Stimulated activated CD4-positive, alpha-beta T cell treated with anti-CD3 and anti-CD28 coated beads, Interleukin-1b, Interleukin-23, amount 100 ng/mL, for 48 hours (primary cell): ENCODE measurements at places on chromosomes 7 and 10.

DNA sequence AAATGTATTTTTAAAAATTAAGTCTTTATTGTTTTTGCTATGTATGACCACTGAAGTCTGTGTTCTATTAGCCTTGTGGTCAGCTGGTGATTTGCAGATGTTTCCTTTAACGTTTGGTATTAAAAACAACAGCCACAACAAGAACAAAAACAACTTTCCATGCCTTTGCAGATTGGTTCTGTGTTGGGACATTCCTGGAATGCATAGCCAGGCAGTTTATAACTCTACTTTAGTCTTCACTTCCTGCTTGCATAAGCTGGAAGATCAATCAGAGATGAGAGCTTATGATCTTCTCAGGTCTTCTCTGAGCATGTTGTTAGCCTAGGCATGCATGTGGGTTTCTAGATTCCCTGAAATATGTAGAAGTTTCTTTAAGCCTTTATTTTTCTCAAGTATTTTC lies 58.9 kb upstream of the SEMA3C start:
- no peak for DNase-seq

DNA sequence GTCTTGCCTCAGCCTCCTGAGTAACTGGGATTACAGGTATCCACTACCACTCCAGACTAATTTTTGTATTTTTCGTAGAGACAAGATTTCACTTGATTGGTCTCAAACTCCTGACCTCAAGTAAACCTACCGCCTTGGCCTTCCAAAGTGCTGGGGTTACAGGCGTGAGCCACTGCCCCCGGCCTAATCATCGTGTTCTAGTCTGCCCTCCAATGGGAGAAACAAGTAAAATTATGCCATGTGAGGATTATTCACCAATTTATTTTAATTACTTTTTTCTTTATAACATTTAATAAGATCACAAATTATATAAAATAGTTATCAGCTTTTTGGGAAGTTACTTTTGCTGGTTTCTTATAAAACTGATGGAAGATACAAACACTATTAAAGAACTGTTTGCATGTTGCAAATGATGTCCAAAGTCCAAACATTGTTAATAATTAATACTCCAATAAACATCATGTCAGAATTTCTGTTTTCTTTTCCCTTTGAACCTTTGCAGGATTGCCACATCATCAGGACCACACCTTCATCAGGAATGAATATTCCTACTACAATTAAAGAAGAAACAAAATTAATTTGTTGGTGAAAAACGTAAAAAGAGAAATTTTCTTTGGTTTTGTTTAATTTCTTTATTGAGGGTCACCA lies 786 bp upstream of the AKR1C4 start:
- DNase-seq, result no peak

DNA sequence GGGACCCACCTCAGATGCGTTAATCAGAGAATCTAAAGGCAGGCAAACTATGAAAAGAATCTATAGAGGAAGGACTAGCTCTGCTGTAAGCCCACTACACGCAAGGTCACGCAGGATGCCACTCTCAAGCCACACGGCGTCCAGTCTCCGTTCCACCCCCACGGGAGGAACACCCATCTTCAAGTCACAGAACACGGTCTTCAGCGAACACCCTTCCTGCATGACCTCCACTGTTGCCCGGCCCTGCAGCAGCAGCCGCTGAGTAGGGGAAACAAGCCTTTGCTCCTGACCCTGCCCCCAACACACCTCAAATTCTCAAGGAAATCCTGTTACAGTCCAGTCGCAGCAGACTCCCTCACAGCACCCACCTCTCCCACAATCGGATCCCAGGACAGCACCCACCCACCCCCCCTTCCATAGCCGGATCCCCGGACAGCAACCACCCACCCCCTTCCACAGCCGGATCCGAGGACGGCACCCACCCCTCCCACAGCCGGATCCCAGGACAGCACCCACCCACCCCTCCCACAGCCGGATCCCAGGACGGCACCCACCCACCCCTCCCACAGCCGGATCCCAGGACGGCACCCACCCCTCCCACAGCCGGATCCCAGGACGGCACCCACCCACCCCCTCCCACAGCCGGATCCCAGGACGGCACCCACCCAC lies 133.7 kb downstream of the DIP2C start:
- DNase-seq, result no peak

GRCh38 chr7:30896036-30896435 lies 15.6 kb upstream of the AQP1 start:
- DNase-seq, result no peak

DNA sequence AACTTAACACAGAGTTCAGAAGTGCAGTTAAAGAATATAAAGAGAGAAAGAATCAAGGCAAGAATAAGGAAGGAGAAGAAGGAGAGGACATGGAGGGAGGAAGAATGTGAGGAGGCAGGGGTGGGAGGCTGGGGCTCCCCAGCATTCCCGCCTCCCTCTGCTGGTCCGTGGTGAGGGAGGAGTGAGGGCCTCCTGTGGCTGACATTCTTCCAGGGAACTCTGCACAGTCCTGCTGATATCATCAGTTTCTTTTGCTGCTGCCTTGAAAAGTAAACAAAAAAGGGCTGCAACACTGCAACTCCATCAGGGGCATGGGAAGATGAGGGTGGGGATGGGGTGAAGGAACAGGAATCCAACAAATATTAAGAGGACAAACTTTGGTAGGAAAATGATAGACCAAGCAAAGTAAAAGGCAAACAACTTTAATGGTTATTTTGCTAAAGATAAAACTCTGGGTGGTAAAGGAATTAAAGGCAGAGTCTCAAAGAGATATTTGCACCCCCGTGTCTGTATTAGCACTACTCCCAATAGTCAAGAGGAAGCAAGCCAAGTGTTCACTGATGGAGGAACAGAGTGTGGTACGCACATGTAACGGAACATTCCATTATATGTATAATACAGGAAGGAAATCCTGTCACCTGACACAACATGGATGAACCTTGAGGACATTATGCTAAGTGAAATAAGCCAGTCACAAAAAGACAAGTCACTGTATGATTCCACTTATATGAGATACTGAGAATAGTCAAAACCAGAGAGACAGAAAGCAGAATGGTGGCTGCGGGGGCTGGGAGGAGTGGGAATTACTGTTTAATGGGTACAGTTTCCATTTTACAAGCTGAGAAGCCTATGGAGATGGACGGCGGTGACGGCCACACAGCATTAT lies 8.0 kb upstream of the SPOCK2 start:
- peak; percentile 67 for DNase-seq

- DNase-seq, result no peak
These were observed 24.2 kb upstream of the SHH start for GRCh38 chr7:155836216-155837125.

DNA sequence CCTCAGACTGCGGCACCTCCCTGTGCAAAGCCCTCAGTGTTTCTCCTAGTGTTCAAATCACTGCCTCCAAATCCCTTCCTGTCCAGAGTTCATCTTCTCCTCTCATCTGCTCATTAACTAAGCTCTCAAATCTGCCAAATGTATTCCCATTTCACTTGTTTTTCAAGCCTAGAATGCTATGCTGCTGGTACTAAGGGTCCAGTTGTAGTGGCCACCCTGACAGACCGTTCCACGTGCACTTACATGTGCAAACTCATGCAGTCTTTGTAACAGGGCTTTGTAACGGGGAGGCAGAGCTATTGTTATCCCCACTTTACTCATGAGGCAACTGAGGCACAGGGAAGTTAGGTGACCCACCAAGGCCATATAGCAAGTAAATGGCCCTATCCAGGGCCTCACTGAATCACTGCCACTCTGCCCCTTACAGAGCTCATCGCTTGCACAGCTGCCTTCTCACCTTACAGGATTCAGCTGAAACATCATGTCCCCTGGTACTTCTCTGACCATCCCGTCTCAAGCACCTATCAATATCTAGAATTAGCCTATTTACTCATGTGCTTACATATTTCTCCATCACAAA lies 153.0 kb upstream of the PDE1C start:
- no peak for DNase-seq

GRCh38 chr10:58086763-58087150 lies 180.9 kb downstream of the IPMK start:
- no peak for DNase-seq

GRCh38 chr7:108613147-108613948 lies 43.7 kb downstream of the DNAJB9 start:
- no peak for DNase-seq

DNA sequence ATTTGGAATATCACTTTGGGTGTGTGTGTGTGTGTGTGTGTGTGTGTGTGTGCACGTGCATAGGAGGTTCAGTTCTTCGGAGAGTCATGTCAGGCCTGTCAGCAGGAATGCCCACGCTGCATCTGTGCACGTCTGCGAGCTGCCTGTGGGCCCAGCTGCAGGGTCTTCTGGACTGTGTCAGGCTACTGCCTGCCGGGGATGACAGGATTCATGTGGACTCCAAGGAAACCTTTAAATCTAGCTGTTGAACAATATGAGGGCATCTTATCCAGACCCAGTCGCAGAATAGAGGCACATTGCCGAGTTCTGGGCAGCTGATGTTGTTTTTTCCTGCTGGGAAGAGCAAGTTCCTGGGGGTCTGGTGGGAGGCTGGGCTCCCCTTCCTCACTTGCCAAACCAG lies 19.0 kb downstream of the AQP1 start:
- no peak for DNase-seq

GRCh38 chr10:108956149-108956548 lies 967.2 kb downstream of the XPNPEP1 start:
- DNase-seq, result no peak

GRCh38 chr7:2054927-2055326 lies 177.8 kb downstream of the MAD1L1 start:
- DNase-seq, result no peak

GRCh38 chr10:71873582-71874211 lies 22.6 kb upstream of the PSAP start:
- no peak for DNase-seq

DNA sequence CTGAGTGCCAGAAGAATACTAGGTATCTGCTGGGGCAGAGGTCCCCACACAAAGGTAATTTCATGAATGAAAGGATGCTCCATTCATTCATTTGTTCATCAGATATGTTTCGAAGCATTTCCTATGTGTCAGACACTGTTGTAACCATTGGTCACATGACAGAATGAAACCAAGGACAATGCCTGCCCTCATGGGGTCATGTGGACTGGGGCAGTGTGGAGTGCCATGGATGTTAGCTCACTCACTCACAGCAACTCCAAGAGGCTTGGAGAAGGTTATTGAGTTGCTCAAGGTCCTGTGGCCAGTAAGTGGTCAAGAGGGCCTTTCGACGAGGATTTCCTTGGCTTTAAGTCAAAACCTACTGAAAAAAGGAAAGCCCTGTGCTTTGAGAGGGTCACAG lies 223.5 kb downstream of the ARHGAP12 start:
- no peak for DNase-seq

- no peak for DNase-seq
These were observed 8.6 kb upstream of the SUN1 start for GRCh38 chr7:823649-824048.

- peak; percentile 91 for DNase-seq
These were observed 26.5 kb downstream of the TNRC18 start for GRCh38 chr7:5396999-5397663.

DNA sequence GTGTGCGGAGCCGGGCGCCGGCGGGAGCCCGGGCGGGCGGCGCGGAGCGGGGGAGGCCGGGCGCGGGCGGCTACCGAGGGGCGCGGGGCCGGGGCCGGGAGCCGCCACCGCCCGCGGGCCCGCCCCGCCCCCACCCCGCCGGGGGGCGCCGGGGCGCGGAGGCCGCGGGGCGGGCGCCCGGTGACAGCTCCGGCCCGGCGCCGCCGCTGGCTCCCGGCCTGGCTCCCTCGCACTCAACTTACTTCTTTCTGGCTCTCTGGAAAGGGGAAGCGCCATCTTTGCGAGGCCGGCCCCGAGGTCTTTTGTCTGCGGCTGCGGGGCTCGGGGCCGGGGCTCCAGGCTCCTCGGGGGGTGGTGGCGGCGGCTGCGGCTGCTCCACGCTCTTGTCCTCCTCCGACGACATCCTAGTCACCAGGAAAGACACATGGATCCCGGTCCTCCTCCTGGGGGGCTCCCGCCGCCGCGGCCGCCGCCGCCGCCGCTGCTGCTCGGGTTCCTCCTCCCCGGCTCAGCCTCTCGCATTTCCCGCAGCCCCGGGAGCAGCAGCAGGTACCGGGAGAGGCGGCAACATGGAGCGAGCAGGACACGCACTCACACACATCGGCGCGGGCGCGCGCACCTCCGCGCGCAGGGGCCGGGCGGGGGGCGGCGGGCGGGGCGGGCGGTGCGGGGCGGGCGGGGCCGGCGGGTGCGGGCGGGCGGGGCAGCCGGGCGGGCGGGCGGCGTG lies at the start of gene KMT2C:
Gene KMT2C, minus strand, starts transcription at position 620 of the 727 bp plus-strand sequence. Its CDS starts 217 bp downstream, at position 403.
- peak; percentile 37 for DNase-seq

GRCh38 chr10:32205670-32206069 lies 141.3 kb downstream of the EPC1 start:
- no peak for DNase-seq

- no peak for DNase-seq
These were observed 26.9 kb upstream of the SORBS1 start for GRCh38 chr10:95588025-95588424.

GRCh38 chr7:36265680-36266079 lies 112.6 kb downstream of the EEPD1 start:
- DNase-seq, result no peak

DNA sequence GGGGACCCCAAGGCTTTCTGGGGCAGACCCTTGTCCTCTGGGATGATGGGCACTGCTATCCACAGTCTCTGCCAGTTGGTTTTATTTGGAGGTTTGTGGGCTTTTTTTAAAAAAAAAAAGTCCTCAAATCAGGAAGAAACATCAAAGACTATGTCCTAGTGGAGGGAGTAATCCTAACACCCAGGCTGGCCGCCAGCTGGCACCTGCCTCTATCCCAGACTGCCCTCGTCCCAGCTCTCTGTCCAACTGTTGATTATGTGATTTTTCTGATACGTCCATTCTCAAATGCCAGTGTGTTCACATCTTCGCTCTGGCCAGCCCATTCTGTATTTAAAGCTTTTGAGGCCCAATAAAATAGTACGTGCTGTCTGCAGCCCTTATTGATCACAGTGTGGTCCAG lies 61.0 kb upstream of the LRRC4 start:
- DNase-seq, result no peak

- no peak for DNase-seq
These were observed 54.2 kb upstream of the CDCA7L start for GRCh38 chr7:21999896-22000295.

GRCh38 chr7:150814328-150815001 lies 13.9 kb downstream of the TMEM176A start:
- DNase-seq, result no peak

GRCh38 chr10:50512743-50513416 lies 110.9 kb downstream of the SGMS1 start:
- peak; percentile 4 for DNase-seq

- DNase-seq, result no peak
These were observed 237.8 kb upstream of the GALNT17 start for GRCh38 chr7:70893971-70894715.

DNA sequence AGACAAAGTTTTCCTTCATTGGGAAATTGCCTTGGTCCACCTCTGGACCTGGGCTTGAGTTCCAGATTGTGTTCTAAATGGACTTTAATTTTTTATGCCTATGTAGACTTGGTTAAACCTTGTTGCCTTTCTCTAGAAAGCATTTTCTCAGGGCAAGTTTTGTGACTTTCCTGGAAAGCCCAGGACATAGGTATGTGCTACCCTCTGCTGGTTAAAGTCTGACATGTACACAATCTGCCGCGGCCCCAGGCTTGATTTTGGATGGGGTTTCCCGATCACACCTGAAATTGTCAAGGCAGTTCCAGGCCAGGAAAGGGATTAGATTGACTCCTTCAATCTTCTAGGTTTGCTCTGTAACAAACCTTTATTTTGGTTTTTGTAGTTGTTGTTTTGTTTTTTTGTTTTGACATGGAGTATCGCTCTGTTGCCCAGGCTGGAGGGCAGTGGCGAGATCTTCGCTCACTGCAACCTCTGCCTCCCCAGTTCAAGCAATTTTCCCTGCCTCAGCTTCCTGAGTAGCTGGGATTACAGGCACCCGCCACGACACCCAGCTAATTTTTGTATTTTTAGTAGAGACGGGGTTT lies 14.1 kb upstream of the AKR1B10 start:
- DNase-seq, result peak; percentile 34

GRCh38 chr7:49885593-49886285 lies 112.3 kb downstream of the VWC2 start:
- DNase-seq, result no peak
